NCI-H1417 (cell line): ENCODE measurements at places on chromosomes 2 and 18.

- DNase-seq = no peak
Observed at GRCh38 chr2:157789933-157790511, 86.1 kb downstream of the ACVR1 start.

DNA sequence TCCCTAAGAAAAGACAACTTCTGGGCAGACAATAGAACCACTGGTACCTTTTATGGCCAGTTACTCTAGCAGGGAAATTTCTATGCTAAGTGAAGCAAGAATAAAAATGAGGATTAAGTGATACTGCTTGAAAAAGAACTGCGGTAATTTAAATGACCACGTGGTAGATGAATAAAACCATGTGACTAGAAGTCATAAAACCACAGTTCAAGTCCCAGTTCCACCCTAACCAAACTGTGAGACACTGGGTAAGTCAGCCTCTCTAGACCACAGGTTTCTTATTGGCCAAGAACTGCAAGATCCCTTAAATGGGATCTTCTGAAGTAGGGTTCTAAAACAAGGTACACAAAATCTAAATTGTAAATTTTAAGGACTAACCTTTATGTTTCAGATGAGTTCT lies 12.7 kb downstream of the TMEM237 start:
- DNase-seq = no peak

GRCh38 chr2:33477473-33478468 lies 1.3 kb downstream of the RASGRP3 start:
- DNase-seq = no peak

GRCh38 chr2:239125726-239126675 lies 274.8 kb downstream of the HDAC4 start:
- no peak for DNase-seq

DNA sequence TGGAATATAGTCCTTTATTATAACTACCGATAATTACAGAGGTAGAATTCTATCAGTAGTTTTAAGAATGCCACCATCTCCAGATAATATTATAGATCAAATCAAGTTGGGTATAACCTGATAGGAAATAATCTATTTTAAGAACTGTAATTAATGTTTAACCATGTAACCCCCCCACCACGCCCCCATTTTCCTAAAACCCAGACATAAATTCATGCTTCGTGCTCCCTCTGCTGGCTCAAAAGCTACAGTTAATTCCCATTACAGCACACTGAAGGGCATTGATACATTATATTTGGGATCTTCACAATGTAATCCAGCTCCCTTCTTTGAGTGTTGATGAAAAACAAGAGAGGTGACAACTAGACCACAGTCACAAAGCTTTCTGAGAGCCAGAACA lies 228.0 kb upstream of the SMAD7 start:
- no peak for DNase-seq

DNA sequence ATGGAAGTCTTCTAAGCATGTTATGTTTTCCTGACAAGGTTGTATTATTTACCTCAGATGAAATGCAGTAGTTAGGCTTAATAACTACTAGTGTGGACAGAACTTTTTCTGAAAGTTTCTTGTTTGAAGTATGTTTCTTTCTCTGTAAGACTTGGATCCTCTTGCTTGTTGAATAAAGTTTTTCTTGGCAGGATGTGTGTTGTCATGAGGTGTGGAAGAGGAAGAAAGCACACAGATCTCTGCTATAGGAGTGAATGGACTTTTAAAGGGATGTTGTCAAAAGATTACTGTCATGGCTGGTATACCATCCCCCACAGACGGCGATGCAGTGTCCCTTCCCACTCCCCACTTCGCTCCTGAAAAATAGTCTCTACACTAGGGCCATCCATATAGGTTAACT lies 2.6 kb downstream of the CAB39 start:
- no peak for DNase-seq
